ENCODE measurements at places on chromosomes 2 and 18. TPM values are rescaled to one million over a fixed set of nuclear protein-coding genes. Genes with fewer than 3 reads are reported as not detected.

DNA sequence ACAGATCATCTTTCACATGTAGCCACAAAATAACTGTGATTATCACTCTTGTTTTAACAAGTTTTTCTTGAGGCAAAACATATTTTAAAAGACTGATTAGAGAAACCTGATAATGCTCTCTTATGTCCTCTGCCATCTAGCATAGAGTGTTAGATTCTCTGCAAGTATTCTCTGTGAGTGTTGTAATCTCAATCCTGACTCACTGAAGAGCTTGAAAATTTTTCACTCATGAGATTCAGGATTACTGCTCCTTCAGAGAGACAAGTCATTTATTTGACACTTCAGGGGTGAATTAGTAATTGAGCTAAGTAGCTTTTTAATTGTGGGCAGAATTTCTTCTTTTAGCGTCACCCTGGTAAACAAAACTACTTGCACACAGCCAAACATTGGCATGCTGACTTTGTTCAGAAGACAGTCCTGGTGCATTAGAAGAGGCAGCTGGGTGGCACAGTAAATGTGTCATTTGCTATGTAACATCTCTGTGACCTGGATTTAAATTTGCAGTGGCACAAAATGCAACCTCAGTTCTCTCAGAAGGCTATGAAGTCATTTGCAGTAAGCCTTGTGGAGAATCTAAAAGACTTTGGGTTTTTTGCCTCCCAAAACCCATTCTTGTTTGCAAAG is 172.9 kb downstream of the LRP1B start:
- no peak for DNase-seq

GRCh38 chr18:58298251-58299134 is 254.5 kb downstream of the NEDD4L start:
- DNase-seq, result no peak

DNA sequence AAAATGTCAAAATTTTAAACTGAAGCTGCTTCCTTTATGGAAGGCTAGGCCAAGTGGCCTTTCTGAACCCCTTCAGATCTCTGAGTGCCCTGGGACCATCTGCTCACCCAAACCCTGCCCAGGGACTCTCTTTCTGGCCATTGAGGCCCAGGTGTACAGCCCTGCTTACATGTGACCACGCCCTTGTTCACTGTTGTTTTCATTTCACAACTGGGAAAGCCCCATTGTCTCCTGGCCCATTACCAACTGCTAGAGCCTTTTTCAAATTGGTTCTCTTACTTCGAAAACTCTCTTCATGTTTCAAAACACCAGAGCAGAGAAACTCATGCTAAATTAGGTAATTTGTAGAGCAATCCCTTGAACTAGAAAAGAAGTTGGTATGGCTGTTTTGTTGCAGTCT is 219.5 kb upstream of the TANK start:
- no peak for DNase-seq

GRCh38 chr2:179272406-179273192 is 8.0 kb upstream of the SESTD1 start:
- DNase-seq, result no peak

DNA sequence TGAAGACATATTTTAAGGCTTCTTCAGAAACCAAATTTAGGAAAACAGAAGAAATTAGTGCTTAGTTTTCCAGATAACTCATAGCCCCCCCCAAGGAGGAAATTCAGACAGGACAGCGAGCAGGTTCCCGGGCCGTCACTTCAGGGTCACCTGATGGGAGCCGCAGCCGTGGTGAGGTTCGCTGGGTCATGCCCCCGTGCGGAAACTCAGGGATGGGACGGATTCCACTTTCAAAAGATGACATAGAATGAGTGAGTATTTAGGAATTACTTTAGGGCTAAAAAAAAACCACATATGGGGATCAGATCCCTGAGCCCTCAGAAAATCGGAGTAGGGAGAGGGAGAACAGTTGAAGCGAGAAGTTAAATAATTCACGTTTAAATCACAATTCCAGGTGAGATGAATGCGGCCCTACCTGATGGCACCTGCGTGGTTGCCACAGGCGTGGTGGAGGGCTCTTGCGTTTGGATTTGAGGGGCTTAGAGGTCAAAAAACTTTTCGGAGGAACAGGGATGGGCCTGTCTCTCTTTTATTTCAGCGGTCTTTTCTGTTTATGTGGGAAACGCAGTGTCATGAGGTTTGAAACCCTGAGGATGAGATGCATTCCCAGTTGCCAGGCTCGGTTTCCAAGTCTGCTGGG is 114.4 kb downstream of the NFATC1 start:
- no peak for DNase-seq

DNA sequence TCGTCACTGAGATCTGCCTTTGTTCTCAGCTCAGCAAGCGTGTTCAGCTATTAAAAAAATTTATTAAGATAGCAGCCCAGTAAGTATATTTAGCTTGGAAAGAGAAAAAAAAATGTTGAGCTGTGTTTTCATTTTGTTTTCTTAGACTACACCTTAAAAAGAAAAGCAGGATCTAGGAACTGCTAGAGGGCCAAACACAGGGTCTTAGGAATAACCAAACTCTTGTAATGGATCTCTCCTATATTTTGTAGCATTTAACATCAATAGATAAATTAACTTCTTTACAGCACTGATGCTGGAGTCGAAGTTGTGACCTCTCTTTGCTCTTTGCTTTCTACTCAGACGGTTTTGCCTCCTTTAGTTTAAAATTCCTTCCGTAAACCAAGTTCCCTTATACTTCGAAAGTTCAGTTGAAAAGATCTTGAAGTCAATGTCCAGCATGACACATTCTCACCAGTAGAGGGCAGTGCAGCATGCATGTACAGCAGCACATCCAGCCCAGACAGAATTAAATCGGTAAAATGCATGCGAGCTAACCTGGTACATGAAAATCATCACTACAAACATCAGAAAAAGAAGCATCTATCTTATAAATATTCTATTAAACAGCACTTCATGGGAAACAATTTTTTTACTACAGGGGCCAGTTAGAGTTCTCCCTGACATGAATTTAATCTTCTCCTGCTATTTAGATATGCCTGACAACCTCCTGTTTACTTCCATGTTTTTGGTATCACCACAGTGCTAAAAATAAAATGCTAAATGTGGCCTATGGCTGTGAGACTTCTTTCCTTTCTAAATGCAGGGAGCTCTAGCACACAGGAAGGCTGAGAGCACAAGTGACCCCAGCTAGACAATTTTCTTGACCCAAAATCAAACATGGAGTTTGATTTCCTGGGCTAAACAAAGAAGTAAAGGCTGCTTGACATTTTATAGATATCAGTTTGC is 48.2 kb upstream of the MAP3K20 start:
- peak; percentile 95 for DNase-seq

GRCh38 chr2:120132691-120133090 is 90.5 kb downstream of the TMEM185B start:
- no peak for DNase-seq

DNA sequence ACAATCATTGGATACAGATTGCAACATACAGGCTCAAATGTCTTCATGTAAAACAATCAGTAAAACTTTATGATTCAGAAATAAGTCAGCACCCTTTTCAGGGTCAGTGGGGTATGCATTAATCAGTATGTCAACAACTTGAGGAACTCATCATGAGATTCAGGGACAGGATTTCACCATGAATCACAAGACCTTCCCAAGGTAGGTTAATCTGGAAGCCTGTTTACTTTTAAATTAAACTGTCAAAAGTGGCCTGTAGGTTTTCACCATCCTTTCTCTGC is 104.8 kb downstream of the SP100 start:
- no peak for DNase-seq

GRCh38 chr2:137928547-137929518 is 35.4 kb upstream of the HNMT start:
- DNase-seq, result no peak

- DNase-seq, result no peak
These were observed 33.4 kb downstream of the SIX2 start for GRCh38 chr2:44975571-44976450.

DNA sequence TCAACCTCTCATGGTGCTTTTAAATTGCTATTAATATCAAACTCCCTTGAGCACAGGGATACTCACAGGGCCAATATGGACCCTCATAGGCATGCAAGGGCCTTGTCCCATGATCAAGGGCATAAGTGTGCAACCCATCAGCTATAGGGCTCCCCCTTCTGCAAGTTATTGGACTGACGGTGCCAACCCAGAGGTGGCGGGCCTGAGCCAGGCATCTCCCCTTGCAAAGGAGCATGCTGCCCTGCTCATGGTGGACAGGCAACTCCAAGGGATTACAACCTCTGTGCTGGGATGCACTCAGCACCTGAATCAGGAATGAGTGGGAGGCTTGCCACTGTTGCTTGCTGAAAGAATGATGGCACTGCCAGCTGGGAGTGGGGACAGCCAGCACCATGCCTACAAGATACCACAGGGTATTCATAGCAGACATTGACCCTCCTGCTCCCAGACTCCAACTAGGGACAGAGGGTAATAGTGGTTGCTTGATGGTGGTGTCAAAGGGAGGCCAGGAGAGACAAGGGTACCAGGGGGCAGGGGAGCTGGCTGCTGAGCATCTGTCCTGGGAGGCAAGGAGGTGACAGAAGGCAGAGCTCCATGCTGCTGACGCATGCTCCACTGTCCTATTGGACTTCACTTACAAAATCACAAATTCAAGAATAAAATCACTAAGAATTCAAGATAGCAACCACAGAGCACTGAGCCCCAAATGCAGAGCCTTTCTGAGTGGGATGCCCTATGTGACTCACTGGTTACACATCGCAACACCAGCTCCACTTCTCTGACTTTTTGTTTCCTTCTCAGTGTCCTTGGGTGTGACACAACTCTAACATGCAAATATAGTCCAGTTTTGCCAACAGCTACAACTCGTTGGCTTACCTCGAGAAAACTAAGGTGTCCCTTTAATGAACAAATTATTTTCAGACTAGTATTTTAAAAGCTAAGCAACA is 157.1 kb upstream of the CCDC150 start:
- no peak for DNase-seq

DNA sequence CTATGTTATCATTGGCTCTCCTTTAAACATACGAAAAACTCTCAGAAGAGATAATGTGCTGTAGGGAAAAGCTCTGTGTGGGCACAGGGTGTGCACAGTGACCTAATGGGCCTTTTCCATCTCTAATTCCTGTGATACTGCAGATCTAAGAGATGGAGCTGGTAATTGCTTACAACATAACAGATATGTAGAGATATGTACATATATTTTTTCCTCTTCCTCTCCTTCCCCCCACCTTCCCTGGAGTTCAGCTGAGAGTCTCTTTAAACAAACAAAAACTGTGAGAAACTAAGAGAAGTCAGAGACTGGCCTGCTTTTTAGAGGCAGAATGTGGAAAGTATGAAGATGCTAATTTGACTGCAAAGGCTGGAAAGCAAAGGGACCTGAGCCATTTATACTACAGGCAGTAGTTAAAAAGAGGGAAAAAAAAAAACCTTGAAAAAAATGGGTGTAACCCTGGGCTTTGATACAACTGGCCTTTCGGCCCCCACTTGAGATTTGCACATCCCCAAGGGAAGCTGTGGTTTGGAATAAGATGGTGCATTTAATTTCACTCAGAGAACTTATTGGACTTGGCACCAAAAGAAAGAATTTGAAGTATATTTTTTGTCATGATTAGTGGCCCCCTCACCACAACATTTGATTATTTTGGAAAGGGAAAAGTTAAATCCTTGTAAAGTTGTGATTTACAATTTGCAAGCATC is 502.2 kb upstream of the ZEB2 start:
- no peak for DNase-seq

DNA sequence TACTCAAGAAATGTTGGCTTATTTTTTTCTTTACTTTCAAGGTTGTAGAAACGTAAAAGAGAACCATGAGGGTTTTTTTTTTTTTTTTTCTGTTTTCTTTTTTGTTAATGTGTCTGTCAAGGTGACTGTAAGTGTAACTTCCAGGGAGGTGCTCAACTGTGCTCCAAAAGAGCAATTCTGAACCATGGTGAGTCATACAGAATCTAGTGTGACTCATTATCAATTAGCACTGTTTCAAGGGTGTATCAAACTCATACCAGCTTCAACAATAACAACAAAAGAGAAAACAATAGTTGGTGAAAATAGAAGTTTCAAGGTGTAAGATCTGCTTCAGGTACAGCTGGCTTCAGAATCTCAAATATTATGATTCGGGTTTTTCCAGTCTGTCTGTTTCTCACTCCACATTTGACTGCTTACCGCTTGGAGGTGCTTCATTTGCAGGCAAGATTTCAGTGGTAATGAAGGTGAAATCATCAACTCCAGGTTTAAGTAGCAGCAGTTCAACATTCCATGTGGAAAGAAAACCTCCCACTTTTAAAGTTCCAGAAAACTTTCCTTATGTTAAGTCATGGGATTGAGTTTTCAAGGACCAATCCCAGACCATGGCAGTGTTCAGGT is 850.6 kb downstream of the CNTNAP5 start:
- no peak for DNase-seq

DNA sequence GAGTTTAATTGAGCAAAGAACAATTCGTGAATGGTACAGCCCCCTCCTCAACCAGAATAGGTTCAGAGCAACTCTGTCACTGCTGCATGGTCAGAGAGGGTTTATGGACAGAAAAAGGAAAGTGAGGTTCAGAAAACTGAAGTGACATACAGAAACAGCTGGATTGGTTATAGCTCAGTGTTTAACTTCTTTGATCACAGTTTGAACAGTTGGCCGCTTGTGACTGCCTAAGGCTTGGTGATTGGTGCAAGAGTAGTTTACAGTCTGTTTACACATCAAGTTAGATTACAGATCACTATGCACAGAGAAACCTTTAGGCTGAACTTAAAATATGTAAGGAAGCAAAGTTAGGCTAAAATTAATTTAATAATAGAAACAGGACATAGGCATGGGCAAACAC is 459.2 kb downstream of the KCNJ3 start:
- DNase-seq, result no peak

DNA sequence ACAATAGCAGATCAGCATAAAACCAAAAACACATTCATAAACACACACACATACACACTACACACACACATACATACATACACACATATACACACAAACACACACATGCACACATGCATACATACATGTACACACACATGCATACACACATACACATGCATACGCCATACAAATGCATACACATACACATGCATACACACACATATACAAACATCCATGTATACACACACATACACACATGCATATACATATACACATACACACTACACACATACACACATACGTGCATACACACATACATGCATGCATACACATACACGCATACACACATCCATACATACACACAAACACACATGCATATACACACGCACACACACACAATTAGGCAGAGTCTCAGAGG is 490.1 kb downstream of the TNS1 start:
- DNase-seq, result no peak

The IL18R1 gene
- total RNA-seq, result 83.9 TPM

The COPS9 gene
- 40.6 TPM for total RNA-seq

The ERMN gene
- total RNA-seq, result 0.58 TPM

The ITPRIPL1 gene
- total RNA-seq, result 0.29 TPM

The ALK gene
- not detected for total RNA-seq

The CD226 gene
- total RNA-seq, result 10.5 TPM

The C18orf32 gene
- 0.58 TPM for total RNA-seq

The TBC1D8 gene
- total RNA-seq, result 179 TPM

The SP110 gene
- total RNA-seq, result 36.2 TPM

The SLC11A1 gene
- 20.4 TPM for total RNA-seq

The GPBAR1 gene
- total RNA-seq, result 4.6 TPM

The GRB14 gene
- 5.7 TPM for total RNA-seq

Data from stomach (tissue), 19 donors.